Gastroesophageal sphincter (tissue), 4 donors: ENCODE measurements at places on chromosomes 2 and 18. TPM values are rescaled to one million over a fixed set of nuclear protein-coding genes. Genes with fewer than 3 reads are reported as not detected.

CCDC68 gene
- total RNA-seq: 8.3 TPM

DNA sequence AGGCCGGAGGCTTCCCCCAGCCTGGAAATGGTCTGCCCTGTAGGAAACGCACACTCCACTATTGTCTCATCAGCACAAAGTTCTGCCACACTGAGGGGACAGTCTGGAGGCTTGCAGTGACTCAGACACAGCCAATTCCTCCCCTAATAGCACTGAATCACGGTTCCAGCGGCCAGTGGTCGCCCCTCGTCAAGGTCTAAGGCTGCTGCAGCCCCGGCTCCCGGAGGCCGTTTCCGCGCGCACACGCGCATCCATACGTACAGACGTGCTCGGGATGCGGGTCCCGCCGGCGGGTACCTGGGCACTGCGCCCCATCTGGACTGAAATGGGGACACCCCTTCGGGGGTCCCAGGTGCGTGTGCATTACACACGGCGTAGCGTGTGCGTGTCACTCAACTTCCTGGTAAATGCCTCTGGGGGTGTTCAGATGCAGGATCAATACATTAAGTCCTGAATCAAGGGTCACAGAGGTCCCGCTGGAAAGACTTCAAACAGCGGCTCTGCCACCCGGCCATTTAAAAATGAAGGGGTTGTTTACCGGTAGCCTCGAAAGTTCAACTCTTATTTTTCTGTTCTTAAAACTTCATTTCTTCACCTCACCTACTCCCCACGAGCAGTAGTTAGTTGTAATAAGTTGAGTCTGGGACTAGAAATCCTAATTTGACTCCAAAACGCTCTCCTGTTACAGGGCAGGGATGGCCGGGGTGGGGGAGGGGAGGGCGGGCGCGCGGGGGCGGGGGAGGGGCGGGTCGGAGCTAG lies 572 bp upstream of the ZNF516 start:
- ATAC-seq: peak; percentile 37

- ATAC-seq: no peak
These were observed 76.2 kb downstream of the CHRNA1 start for GRCh38 chr2:174688079-174688478.

SMAD7 gene
- 46.9 TPM for total RNA-seq

DNA sequence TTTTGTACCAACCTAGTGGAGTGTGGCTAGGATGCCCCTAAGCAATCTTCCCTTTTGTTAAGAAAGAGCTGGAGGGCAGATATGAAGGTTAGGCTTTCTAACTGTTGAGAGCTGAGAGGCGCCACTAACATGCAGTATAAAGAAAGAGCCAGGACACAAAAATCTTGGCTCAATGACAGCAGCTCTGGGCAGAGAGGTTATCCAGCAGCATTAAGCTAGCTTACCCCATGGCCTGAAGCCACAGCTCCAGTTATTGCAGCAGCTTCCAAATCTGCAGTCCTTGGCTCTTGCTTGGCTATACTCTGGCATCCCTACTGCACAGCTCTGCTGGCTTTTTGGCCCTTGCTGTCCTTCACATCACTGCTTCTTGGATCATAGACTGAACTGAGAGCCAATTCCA lies 213.4 kb downstream of the GPD2 start:
- no peak for ATAC-seq

DNA sequence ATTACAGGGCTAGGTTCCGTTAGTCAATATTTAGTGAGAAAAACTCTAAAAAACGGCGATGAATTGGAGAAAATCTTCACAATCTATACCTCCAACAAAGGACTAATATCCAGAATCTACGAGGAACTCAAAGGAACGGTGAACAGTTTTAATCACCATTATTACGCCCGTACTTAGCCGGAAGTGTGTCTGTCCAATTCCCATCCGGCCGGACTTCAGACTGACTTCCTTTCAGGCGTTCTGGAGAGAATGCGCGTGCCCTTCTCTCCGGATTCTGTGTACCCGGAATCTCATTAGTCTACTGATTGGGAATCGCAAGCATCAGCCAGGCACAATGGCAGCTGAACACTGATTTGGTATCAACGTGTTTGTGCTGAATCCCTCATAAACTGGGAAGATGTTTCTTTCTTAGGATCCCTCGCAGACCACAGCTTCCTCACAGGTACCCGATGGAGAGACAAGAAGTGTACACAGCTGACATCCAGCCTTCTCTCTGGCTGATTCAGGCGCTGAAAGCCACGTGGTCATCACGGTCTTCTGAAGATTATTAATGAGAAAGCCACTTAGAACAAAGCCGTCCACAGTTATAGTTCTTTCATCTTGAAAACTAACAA lies 239.9 kb downstream of the ZNF516 start:
- ATAC-seq: no peak

PLA2R1 gene
- total RNA-seq: 6.8 TPM

IGFBP5 gene
- 1,402 TPM for total RNA-seq

- no peak for ATAC-seq
These were observed 24.7 kb upstream of the ALLC start for GRCh38 chr2:3633089-3633981.

- no peak for ATAC-seq
These were observed 50.5 kb downstream of the DDX1 start for GRCh38 chr2:15642011-15642814.

C2orf80 gene
- total RNA-seq: not detected

AGBL5 gene
- 16.2 TPM for total RNA-seq

- ATAC-seq: no peak
These were observed 175.8 kb downstream of the SLC8A1 start for GRCh38 chr2:40276076-40276475.

- no peak for ATAC-seq
These were observed 47.5 kb downstream of the ARID5A start for GRCh38 chr2:96584017-96584416.

GRCh38 chr18:62399781-62400308 lies 74.7 kb downstream of the TNFRSF11A start:
- ATAC-seq: peak; percentile 16

DNA sequence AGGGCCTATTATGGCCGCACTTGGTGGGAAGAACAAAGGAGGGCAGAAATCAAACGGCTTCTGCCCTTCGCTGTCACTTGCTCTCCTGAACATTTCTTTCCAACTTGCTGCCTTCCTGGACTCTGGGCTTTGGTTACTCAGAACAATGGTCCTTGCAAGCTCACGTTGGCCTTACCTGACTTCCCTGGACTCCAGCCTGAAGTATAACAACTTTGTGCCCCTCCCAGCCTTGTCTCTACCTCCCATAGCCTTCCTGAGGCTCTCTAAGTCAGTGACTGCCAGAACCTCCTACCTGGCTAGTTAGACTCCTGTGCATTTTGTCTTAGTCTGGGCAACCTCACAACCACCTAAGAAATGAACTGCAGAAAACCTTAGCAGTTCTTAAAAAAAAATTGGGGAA lies 30.2 kb upstream of the ITPRID2 start:
- ATAC-seq: no peak

STPG4 gene
- total RNA-seq: 0.67 TPM

ANKRD29 gene
- 9.4 TPM for total RNA-seq

GRCh38 chr2:147405651-147406050 lies 439.2 kb upstream of the ACVR2A start:
- no peak for ATAC-seq

- ATAC-seq: no peak
These were observed 16.9 kb downstream of the HNMT start for GRCh38 chr2:137981112-137981656.

- ATAC-seq: no peak
These were observed 280.9 kb downstream of the GULP1 start for GRCh38 chr2:188572592-188572991.

- ATAC-seq: peak; percentile 62
These were observed 79.2 kb downstream of the LONRF2 start for GRCh38 chr2:100242891-100243619.

GRCh38 chr18:65750389-65751154 lies at the start of gene CDH7:
Gene CDH7, plus strand, starts transcription at chr18:65751012. Its CDS starts 11,831 bp downstream, at chr18:65762843.
- ATAC-seq: peak; percentile 14

DNA sequence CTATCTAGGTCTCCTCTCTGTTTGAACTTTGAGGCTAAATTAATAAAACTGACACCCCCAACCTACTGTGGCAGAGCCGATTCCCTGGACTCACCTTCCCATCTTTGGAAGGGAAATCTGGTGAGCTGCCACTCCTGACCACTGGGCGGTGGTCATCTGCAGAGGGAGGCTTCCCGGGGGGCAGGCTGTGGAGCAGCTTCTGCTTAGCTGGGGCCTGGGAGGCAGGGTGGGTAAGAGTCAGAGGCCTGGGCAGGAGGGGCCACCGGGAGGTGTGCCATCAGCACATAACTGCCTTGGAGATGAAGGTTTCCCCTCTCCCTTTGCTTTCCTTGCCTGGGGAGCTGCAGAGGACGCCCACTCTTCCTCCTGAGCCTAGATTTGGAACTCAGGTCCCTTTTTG lies 2.3 kb upstream of the NPPC start:
- no peak for ATAC-seq

DNA sequence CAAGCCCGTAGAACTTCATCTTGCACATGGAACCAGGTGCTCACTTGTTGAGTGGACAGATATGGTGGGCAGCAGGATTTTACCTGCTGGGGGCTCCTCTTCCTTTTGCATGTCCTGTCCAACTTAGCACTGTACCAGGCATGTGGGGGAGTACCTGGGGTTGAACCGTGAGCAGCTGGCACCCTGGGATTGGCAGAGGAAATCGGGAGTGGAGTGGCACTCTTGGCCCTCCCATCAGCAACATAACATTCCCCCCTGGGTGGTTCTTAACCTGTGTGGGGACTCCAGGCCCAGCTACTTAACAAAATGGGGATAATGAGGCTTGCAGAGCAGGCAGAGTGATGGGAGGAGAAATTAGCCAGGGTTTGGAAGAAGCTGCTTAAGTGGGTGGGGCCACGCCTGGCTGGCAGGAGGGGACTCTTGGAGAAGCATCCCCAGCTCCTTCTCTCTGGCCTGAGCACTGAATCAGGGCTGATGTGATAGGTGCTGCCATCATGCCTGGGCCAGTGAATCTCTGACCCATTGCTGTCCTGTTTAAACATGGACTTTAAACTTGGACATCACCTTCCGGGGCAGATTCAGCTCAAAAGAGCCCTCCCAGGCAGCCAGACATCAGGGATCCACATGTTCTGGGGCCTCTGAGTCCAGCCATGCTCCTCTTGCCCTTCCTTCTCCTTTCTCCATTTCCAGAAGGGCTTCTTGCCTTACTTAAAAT lies 15.5 kb downstream of the FOSL2 start:
- no peak for ATAC-seq

UCN gene
- total RNA-seq: 1.7 TPM

SKA1 gene
- not detected for total RNA-seq

GRCh38 chr2:102166189-102166845 lies 20.5 kb upstream of the IL1RL2 start:
- peak; percentile 63 for ATAC-seq

GRCh38 chr2:225670111-225670974 lies 270.8 kb downstream of the NYAP2 start:
- ATAC-seq: no peak

DNA sequence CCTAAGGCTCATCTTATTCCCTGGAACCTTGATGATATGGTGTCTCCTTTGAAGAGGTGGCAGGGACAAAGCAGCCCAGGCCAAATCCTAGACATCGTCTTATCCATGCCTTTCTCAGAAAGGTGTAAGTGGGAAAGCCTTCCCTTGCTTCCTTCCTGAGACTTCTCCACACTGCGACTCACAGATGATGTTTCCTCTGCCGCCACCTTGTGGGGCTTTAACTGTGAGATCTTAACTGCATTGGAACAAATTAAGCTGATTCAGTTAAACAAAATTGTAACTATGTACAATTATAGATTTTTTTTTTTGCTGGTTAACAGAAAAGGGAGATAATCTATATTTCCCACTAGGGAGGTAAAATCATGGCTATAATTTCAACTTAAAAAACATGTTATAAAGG lies 10.0 kb upstream of the GCA start:
- ATAC-seq: no peak

GRCh38 chr18:49815927-49816326 lies 2.6 kb upstream of the ACAA2 start:
- no peak for ATAC-seq

DNA sequence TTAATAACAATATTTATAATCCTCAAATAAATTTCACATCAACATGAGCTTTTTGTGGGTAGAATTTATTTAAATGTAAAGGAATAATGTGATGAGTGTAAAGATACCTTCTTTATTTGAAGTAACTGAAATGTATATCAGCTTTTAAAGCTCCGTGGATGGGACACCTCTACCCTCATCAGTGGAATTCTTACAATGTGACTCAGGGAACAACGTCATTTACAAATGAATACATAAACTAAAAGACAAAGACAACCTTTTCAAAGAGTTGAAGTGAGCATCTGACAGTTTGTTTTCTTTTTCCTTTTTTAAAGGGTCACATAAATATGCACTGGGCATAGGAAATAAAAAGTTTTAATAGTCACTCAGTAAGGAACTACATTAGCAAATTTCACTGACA lies 1127.0 kb upstream of the CRIM1 start:
- no peak for ATAC-seq

CD207 gene
- 0.92 TPM for total RNA-seq

DNA sequence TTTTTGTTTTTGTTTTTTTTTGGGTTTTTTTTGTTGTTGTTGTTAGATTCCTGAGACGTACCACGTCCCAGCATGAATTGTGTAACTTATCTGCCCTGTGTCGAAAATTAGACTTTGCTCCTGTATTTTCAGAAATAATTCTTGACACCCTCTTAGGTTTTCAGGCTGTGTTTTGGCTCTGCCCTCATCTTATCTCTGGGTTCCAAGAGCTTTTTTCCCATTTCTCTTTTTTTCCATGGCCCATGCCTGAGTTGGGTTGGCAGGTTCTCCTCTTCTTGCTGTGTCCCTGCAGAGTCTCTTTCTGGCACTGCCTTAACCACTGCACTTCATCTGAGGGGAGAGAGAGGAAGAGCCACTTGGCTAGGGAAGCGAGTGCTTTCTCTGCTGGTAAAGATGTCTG lies 42.4 kb downstream of the CTIF start:
- peak; percentile 49 for ATAC-seq

GRCh38 chr2:51657849-51658248 lies 625.9 kb upstream of the NRXN1 start:
- no peak for ATAC-seq
